SHP77 treated with DMSO at 0.1 percent for 48 hours (cell line): ENCODE measurements at places on chromosomes 5 and 9.

DNA sequence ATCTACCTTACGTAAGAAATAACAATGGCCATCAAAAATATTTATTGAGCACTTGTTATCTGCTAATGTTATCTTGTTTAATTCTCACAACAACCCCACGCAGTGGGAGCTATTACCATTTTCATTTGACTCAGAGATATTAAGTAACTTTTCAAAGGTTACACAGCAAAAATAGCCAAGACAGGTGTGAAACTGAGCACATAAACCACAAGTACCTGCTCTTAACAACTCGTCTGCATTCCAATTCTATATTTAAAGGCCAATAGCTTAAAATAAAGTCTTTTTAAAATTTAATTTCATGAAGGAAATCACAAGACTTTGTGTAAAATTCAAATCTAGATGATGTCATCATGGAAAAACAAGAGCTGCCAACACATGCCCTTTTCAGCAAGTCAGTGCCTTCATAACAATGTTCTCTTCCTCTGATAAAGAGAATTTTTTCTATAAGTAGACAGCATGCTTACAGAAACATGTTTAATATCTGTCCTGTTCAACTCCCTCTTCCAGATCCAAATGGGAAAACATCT, 111.6 kb downstream of the MED10 start:
- DNase-seq = no peak

DNA sequence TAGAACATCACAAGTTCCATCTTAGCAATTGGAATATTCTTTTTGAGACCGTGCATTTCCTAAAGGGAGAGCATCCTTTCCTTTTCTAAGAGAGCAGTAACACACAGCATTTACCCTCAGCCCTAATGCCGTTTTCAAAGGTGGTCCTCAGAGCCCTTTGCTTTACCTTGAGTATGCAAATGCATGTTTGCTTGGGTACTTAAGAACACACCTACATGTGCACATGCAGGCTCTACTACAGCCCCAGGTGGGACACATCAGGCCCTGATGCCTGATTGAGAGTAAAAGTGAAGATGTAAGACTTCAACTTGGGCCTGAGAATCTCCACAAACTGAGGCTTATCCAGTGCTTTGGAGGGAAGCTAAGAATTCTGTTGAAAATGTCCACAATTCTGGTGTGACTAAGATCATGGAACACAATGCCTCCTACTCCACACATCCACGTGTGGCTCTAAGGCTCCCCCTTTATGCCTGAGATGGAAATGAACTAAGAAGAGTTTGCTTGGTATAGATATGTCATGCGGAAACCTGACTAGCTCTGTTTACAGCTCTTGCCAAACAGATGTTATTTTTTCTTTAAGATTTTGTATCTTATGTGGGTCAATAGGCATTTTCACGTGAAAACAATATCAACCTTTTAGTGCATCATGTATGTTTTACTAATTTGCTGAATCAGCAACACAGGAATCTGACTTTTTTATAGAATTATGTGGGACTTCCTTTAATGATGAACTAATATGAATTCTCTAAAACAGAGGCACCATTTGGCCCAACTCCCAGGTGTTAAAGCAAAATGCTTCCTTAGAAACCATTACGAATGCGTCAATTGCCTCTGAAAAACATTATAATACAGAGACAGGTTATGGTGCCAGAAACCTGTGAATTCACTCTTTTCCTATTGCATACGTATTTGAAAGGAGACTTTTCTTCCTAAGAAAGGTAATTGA, 48.9 kb upstream of the SLC2A8 start:
- no peak for DNase-seq

DNA sequence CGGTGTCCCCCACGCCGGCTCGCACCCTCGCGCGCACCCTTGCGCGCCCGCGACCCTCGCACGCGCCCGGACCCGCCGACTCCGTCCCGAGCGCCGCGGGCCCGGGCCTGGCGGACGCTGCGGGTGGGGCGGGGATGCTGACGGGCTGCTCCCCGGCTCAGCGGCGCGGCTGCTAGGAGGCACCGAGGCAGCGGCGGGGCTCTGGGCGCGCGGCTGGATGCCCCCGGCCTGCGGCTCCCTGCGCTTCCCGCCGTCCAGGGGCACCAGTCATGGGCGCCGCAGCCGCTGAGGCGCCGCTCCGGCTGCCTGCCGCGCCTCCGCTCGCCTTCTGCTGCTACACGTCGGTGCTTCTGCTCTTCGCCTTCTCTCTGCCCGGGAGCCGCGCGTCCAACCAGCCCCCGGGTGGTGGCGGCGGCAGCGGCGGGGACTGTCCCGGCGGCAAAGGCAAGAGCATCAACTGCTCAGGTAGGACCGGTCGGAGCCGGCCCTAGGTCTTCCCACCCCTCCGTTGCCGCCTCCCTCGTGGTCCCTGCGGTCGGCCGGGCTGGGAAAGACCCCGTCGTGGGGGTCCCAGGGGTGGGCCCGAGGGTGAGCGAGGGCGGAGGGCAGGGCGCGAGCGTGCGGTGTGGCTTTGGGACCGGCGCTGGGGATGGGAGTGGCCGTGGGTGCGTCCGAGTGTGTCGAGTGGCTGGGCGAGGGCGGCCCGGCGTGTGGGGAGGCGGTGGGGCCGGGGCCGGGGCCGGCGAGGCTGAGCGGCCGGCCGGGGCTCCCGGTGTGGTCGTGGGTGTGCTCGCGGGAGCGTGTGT, 530 bp downstream of the TMEFF1 start:
- no peak for DNase-seq

DNA sequence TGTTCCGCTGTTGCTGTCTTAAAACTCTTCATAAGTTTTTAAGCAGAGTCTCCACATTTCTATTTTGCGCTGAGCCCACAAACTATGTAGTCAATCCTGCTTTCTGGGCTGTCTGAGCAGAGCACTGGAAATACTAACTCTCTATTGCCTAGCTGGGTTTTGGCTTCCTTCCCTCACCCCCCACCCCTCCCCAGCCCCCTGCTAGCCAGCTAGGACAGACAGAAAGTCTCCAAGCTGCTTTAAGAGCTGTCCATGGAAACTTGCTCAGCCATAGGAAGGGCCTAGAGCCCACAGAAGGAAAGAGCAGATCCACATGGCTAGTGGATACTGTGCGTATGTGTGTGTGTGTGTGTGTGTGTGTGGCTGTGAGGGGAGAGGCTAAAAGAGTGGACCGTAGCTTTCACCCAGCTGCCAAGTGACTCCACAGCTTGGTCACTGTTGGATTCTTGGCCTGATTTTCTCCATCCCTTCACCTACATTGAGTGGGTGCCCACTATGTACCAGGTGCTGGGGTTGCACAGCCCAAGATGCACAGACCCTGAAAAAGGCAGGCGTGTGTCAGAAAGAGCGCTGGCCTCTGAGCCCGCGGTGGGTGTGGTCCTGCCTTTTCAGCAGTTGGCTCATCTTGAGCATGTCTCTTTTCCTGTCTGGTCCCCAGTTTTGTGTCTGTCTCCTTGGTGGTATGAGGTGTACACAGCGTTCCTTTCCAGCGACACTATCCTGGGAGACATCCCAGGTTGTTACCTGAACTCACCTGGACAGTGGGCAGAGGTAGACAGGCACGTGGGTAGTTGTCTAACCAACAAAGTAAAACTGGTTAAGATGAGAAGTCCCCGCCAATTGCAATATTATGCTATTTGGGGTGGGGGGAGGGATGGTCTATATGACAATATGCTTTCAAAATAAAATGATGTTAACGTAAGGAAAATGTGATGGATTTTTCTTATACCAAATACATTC, 5.4 kb upstream of the NKX2-5 start:
- no peak for DNase-seq

- DNase-seq = no peak
These were observed 23.5 kb downstream of the FAM163B start for GRCh38 chr9:133585481-133586351.

- no peak for DNase-seq
These were observed 350.8 kb downstream of the NFIB start for GRCh38 chr9:13963005-13963653.

DNA sequence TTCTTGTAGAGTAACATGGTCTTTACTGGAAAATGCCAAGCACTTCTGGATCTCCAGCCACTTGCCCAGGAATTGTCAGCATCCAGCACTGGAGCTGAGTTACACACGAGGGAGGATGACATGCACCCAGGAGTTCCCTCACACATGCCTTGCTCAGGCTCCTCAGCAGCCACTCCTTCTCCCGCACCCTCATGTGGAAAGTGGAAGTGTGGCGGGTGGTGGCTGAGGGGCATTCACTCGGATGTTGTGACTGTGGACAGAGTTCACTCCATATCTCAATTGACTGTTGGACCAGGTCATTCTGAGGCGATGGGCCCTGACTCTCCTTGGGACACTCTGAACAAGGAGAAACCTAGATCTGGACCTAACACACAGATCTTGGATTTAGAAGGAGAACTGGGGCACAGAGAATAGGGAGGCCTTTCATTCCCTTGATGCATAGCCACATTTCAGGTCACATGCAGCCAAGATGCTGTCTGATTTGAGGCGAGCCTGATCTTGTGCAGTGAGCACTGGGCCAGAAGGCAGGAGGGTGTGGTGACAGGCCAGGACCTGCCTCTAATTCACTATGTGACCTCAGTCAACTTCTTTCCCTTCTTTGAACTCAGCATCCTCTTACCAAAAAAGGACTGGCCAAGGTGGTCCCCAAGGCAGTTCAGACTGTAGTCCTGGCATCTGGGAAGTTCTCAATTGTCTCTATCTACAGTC, 62.1 kb downstream of the CYSTM1 start:
- DNase-seq = no peak

- no peak for DNase-seq
These were observed 34.3 kb downstream of the GPR107 start for GRCh38 chr9:130088051-130088450.

DNA sequence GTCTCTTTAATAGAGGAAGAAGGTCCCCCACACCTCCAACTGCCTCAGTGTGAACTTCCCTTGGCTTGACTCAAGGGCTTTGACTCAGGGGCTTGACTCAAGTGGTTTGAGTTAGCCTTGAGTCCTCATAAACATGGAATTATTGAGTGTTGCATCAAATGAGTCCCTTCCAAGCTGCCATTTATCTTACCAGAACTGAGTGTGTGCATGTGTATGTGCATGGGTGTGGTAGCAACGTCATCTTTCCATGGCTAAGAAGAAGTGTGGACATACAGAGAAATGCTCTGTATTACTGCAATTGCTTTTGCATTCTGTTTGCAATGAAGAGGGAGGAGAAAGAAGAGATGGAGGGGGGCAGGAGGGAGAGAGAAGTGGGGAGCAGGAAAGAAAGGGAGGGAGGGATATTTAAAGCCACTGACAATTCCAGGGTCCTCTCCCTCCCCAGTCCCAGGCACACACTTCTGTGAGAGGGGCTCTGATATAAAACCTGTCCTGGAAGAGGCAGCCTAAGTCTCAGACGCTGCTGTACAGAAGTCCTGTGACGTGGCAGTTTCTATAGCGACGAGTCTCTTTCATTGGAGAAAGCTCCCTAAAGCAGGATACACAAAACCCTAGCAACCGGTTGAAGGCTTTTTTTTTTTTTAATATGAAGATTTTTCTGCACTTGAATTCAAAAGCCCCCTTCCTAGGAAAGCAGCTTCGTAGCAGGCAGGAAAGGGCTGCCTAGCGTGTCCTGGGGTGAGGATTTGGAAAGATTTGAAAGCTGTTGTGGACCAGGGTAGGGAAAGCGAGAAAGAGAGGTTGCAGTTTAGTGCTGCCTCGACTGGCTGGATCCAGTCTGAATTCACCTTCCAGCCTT, 93.3 kb upstream of the MAP1B start:
- no peak for DNase-seq

DNA sequence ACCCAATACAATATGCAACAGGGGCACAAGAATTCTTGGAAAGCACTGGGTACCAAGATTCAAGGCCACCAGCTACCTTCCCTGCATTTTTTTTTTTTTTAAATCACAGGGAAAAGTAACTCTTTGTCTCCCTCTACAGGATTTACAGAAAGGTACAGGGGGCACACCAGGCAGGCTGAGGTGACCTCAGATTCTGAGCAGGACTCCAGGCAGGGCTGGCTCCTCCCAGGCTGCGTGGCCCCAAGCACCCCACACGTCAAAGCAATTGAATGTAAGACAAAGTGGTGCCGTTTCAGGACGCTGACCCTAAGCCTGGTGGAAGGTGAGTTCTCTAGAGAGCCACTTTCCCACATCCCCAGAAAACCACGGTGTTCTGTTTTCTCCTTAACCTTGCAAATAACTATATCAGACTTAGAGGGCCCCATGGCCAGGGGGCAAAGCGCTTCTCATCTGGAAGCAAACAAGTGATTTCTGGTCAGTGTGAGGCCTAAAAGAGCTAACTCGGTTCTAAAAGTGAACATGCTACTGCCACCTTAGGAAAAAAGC, 222.6 kb downstream of the ROR2 start:
- DNase-seq = no peak

DNA sequence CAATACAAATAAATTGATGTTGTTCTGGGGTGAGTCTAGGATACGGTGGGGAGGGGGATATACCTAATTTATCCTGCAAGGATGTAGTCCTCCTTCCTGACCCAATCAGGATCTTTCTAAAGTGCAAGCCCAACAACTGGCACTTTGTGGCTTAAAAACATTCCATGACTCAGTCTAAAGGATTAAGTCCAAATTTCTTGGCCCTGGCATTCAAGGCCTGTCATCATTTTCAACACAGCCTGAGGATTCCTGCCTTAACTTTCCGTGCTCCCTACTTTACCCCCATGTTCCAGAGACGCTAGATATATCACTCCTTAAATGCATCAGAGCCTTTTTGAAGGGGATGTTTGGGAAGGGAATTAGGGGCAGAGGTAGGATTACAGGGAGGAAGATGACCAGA, 1.0 kb downstream of the FAM221B start:
- DNase-seq = no peak

GRCh38 chr5:58851153-58851552, 268.3 kb downstream of the RAB3C start:
- no peak for DNase-seq

DNA sequence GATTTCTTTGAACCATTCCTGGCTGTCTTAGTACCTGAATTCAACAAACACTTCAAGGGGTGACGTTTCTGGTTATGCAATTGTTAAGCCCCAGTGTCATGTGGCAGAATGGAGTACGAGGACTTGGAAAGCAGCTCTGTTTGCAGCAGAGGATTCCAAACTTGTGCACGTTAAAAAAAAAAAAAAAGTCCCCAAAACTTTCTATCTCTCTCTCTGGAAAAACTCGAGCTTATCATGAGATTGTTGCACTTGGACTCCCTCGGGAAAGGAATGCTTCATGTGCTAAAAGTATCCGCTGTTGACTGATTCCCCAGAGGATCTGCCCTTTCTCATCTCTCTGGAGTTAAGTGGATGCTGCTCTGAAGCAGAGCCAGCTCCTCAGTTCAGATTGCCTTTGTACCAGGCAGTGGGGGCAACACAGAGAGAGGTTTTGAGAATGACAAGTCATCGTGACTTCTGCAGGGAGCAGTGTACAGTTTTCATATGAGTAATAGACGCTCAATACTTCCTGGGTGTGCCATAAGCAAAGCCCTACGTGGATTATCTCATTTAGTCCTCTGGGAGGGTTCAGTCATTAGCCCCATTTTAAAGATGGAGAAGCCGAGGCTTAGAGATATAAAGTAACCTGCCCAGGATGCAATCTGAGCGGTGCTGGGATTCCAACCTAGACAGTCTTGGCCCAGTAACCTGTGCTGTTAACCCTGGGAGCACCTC, 28.1 kb downstream of the TMOD1 start:
- no peak for DNase-seq

- DNase-seq = no peak
These were observed 6.1 kb downstream of the RUSC2 start for GRCh38 chr9:35495984-35496383.
